Activated CD4-positive, alpha-beta T cell treated with anti-CD3 and anti-CD28 coated beads, Interleukin-2, amount 50 U/mL, for 1 hour (primary cell): ENCODE measurements at places on chromosomes 7 and 10.

DNA sequence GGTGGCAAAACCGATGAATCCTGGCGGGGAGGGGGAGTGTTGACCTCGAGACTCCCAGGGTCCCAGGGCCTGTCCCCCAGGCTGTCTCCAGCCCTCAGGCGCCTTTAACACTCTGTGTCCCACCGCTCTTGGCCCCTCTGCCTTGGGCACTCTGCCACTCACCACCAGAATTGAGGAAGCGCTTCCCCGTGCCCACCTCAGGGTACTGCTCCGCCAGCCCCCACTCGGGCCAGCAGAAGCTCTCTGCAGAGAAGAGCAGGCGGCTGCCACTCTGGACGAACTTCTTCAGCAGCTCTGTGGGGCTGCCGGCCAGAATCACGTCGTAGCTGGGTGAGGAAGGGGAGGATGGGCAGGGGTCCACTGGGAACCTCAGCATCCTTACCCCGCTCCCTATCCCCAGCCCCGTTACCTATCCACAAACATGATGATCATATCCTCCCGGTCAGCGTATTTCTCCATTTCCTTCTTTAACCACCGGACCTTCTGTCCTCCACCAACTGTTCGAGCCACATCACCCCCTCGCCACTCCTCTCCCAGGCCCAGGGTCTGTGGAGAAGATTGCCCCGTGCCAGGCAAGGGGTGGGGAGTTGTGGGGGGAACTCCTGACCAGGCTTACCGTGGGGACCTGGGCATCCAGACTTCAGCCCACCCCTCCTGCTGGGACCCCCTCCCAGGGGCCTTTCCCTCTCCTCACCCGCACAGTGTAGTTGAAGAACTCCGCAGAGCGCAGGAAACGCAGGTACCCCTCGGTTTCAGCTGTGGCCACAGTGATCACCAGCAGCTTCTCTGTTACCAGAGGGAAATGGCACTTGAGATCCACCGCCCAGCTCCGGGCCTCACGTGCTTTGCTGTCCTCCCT lies 1.2 kb downstream of the PLOD3 start:
- no peak for DNase-seq

- no peak for DNase-seq
Observed at GRCh38 chr10:90734415-90734814, 123.4 kb downstream of the HTR7 start.

DNA sequence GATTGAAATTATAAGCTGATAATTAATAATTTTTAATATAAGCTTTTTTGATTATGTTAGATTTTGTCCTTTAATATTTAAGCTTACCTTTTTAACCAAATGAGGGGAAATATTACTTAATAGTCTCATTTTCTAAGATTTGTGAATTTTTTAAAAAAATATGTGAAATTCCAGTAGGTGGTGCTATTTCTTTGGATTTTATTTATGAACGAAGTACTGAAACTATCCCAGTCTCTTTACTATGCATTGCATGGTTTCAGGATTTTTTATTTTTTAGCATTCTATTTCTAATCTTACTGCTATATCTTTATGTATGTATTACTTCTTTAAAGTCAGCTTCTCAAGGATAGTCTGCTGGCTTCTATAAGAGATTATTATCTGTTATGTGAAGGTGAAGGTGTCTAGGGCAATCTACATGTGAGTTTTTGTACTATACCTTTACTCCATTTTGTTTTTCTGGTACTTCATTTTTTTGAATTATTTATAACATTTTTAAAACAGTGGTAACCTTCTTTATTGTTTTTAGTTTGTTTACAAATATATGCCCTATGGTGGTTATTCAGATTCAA lies 78.3 kb downstream of the ATRNL1 start:
- no peak for DNase-seq

- no peak for DNase-seq
Observed at GRCh38 chr7:144735505-144736276, 100.2 kb downstream of the TPK1 start.

DNA sequence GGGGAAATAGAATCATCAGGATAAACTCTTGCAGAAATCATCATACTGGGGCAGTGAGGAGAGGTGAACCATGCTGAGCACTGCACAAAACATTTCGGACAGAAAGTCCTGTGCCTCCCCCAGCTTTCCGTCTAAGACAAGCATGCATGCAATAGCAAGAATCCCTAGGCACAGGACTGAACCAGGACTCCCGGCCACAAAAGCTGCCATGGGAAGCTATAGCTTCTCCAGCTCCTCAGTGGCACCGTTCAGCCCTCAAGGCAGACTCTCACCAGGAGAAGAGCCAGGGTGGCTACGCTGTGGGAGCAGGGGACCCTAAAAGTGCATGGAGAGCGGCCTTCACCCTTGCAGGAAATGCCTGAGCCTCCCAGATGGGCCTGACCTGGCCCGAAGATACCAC lies 70.8 kb downstream of the ASB13 start:
- DNase-seq = no peak

GRCh38 chr7:155293721-155294510 lies 3.8 kb upstream of the INSIG1 start:
- DNase-seq = no peak

DNA sequence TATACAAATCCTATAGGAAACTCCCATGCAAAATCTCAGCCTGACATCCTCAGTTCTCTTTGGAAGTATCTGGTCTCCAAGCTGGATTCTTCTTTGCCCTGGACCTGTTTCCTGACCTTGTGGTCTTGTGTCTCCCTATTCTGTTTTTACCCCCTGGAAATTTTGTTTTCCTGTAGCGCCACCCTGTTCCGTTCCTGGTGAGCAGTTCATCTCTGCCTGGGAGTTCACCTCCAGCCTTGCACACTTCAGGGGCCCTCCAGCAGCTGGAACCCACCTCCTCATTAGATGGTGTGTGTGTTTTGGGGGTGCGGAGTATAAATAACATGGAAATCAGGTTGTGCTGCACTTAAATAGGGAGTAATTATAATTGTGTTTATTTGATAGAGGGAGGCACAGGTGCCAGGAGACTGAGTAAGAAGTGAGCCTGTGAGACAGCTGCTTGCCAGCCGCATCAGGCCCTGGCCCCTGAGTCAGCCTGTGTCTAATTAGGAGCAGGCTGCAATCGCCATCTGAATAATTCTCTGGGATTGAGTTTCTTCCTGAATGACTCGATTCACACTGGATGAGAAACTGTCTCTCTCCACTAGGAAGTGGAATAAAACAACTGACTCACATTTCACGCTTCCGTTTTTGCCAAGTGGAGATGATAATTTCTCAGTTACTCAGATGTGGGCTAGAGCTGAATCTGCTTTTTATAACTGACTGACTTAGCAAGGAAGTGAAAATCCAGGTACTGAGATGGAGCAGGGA lies 69.4 kb upstream of the HECTD2 start:
- DNase-seq = no peak

DNA sequence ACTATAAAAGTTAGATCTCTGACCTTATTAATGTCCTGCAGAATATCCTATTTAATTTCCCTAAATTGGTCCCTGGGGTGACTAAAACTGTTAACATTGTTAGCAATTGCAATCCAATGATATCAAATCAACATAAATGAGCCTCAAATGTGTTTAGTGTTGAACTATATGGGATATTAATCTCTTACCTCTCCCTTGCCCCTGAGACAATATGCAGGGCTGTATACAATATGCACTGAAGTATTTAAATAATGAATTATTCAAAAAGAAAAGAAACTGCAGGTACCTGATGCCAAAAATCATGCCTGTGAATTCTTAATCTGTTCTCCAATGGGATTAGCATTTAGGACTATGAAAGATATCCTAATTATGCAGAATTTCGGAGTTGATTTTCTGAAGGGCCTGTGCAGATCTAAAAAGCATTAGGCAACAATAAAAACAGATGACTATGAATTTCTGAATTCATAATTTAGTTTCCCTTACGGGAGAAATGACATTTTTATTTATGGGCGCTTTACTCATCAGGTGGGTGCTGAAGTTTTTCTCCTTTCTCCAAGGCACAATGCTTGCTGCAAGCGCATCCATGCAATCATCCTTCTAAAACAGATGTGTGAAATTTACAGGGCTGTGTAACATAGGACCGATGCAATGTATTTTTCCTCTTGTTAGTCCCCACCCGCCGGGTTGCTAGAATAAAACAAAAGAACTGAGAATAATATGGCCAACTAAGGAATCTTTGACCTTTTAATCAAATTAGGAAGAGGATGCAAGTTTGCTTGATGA lies 5.4 kb upstream of the C10orf90 start:
- no peak for DNase-seq

GRCh38 chr7:19772841-19773760 lies at the start of gene TMEM196:
TSS of gene TMEM196 (minus strand) at chr7:19773617. CDS start at chr7:19772696, 921 bp downstream.
- no peak for DNase-seq

GRCh38 chr10:133464582-133465031 lies 10.9 kb downstream of the SCART1 start:
- DNase-seq = no peak

DNA sequence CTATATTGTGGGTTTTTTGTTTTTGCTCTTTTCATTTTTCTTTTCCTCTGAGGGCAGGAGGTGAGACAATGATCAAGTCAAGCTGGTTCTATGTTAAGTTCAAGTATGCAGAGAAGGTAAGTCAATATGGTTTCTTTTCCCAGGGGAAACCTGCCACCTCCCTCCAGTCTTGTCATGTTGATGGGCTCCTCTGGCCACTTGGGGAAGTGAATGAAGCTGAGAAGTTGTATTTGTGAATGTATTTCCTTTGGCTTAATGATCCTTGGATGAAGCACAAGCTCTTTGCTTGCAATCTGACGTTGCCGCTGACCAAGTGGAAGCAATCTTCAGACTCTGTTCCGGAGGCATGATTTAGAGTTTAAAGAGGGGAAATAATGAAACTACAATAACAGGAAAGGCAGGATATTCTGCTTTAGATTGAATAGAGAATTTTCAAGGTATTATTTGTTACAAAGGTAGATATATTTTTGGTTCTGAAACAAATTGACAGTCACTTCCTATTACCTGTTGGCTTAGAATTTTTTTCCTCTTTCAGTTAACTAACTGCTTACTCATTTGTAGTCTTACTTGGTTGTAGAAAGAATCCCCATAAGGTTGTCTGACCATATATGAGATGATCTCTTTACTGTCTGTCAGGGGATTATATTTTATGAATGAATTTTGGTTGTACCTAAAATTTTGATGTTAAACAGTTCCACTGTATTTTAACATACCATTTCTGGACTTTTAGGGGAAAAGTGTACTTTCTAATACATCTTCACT lies 369.6 kb downstream of the AUTS2 start:
- no peak for DNase-seq

- no peak for DNase-seq
Observed at GRCh38 chr10:115939101-115939854, 333.7 kb downstream of the GFRA1 start.

GRCh38 chr7:105178177-105178576 lies 164.2 kb downstream of the KMT2E start:
- DNase-seq = no peak

- DNase-seq = no peak
Observed at GRCh38 chr7:107291434-107291833, 122.6 kb downstream of the HBP1 start.

DNA sequence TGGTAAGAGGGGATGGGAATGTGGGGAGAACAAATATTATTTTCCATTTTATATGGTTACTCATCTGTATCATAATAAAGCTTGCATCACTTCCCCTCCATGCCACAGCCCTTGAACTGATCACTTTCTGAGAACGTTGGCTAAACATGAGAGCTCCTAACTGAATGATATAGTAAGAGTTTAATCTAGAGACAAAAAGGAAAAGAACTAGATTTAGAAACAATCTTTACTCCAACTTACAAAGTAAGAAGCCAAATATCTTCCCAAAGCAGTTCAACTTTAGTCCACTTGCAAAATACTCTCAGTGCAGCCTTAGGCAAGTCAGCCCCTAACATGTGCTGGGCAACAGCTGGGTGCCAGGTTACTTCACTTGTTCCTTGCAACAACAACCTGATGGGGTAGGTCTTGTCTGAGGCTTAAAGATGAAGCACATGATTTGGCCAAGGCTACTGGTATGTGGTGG lies 20.3 kb downstream of the SMURF1 start:
- DNase-seq = no peak

DNA sequence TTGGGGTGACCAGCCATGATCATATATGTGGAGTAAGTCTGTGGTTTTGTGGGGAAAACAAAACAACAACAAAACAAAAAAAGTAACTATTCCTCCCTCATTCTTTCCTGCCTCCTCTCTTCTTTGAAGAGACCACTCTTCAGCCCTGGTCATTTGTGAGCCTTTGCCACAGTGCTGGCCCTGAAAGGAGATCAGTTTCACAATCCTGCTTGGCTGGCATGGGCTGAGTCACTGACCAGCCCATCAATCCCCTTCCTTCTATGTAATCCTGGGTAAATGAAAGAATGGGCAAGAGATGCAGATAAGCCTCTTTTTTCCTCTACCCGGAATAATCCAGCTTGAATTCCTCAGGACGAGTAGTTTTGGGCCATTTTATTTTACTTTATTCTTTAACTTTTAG lies 13.6 kb downstream of the CSTF2T start:
- no peak for DNase-seq

GRCh38 chr7:34038816-34039470 lies 133.6 kb downstream of the BMPER start:
- DNase-seq = no peak
